ENCODE measurements at places on chromosomes 5 and 9.

DNA sequence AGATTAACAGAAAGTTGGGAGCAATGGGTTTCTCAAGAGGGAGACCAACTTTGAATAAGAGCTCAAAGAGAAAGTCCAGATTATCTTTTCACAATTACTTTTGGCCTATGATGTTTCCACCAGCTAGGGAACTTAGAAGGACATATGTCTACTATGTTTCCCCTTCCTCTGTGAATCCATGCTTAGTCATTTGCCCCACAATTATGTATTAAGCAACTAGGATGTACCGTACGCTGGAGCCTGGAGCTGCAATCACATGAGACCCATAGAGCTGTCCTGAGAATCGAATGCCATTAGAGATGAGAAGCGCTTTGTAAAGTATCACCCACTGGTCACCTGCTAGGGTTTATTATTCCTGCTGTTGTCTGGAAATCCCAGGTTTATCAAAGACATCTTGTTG is 78.8 kb downstream of the PDE6A start:
- DNase-seq = no peak

DNA sequence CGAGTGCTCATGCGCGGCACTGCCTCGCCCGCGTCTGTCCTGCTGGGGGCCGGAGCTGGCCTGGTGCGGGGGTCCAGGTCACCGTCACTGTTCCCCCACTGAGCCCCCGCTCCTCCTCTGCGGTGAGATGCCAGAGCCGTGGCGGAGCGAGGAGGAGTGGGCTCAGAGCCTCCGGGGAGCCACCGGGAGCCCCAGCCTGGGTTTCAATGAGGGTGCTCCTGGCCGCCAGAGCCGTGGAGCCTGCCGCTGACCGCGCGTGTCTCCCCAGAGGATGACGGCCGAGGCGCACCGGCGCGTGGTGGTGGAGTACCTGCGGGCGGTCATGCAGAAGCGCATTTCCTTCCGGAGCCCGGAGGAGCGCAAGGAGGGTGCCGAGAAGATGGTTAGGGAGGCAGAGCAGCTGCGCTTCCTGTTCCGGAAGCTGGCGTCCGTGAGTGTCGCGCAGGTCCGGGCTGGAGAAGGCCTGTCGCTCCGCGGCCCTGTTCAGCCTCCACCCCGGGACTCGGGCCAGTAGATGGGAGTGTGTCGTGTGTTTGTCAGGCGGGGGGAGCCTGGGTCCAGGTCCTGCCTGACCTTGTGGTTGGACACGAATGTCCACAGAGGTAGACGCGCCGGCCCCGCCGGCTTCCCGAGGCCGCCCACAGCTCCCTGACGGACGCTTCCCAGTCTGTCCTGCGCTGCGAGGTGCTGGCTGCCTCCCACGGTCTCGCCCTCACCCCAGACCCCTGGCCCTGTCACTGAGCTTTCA is 22.0 kb downstream of the EXOC3 start:
- DNase-seq = no peak

GRCh38 chr5:108869066-108869465 is 121.4 kb downstream of the FER start:
- DNase-seq = no peak

DNA sequence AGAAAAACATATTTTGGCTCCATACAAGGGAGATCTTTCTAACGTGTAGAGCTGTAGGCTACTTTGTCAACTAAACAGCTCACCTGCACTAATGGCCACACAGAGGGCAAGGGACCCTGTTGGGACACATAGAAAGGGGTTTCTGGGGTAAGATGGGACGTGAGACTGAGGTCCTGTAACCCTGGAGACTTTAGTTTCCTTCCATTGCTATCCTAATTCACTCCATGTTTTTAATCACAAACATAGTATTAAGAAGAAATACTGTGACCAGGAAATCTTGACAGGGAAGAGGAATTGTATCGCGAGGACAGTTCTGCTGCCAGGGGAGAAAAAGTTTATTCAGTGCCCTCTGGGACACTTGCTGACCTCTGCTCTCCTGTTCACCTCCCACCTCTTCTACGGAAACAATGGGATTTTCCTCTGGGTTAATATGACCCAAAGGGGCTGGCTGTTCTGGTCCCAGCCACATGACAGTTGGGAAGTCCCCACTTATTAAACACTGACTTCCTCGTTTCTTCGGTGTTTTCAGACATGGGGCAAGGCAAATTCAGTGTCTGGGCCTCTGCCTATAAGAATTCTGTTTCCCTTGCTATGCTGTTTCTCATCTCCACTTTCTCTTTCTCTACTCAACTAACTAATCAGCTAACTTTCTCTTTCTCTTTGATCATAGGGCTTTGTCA is 106.9 kb upstream of the SEMA6A start:
- no peak for DNase-seq

DNA sequence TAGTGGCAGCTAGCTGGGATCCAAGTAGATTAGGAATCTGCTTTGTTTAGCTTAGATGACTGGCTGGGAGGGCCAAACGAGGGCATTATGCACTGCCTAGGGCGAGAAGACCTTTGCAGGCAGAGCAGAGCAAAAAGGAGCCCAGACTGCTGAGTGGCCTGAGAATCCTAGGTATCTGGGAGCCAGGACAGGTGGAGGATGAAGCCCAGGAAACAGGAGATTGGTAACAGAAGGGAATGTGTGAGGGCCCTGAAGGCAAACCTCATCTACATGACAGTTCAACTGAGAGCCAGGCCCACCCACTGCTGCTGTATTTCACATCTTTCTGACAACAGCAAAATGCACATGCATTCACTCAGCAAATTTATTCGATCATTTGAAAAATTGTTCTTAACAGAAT is 192.3 kb downstream of the DTWD2 start:
- no peak for DNase-seq

DNA sequence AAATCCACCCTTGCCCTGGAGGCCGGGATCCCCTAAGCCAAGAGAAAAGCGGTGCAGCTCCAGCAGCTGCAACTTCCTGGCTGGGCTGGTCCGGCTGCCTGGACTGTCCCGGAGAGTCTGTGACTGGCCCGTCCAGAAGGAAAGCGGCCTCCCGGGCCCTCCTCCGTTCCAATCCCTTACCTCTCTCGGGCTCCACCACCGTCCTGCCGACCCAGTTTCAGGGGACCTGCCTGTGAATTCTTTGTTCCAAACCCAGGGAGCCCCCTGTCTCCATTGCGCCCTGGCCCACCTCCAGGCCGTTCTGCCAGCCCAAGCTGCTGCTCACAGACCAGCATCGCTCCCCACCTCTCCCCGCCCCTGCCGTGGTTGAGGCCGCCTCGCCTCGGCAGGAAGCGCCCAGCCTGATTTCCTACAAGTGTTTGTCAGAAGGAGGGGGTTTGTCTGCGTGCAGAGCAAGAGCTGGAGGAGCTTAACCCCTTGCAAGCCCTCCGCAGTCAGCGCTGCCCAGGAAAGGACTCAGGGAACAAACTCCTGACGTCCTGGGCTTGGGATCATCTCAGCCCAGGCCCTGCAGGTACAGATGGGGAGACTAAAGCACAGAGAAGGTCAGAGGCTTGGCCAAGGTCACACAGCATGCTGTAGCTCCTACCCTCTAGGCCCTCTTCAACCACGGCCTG is at the start of gene AKNA:
AKNA (minus strand) TSS at position 303 of the 677 bp plus-strand sequence. CDS start 6,649 bp downstream, outside the sequence.
- DNase-seq = no peak

DNA sequence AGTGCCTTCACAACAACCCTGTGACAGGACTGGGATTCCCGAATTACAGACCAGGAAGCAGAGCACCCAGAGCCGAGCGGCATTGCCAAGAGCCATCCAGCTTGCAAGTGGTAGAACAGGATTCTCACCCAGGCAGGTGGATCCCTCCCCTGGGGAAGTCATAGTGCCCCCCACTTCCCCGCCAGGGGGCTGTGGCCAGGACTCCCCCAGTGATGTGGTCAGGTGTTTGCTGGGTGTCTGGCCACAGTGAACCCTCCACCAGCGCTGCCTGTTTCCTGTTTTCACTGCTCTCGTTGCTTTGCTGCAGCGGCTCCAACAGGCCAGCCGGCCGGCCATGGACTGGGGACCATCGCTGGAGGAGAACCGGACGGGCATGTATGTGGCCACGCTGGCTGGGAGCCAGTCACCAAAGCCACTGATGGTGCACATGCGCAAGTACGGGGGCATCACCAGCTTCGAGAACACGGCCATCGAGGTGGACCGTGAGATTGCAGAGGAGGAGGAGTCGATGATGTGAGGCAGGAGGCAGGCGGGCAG is 19.3 kb downstream of the SLC6A7 start:
- no peak for DNase-seq

DNA sequence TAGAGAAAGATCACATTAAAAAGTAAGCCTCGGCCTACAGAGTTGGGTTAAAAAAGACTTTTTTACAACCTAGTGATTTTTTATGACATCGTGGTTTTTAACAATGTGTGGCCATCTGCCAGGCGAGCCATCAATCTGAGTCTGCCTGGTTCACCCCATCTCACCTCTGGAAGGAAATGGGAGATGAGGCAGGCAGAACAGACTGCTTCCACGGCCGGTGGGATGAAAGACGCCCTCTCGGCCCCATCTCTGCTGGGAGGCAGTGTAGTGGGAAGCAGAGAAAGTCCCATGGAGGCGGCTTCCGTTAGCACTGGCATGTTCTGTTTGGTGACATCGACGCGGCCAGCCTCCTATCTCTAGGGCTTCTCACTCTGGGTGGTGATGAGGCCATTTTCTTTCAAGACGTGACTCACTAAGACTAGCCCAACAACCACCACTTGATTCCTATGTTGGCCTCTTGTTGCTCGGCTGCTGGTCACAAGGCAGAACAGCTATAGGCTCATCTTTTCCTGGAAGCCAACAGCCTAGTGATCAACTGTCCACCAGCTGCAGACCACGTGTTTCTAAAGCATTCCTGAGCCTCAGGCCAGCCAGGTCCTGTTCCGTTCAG is 132.4 kb upstream of the OTULINL start:
- no peak for DNase-seq

DNA sequence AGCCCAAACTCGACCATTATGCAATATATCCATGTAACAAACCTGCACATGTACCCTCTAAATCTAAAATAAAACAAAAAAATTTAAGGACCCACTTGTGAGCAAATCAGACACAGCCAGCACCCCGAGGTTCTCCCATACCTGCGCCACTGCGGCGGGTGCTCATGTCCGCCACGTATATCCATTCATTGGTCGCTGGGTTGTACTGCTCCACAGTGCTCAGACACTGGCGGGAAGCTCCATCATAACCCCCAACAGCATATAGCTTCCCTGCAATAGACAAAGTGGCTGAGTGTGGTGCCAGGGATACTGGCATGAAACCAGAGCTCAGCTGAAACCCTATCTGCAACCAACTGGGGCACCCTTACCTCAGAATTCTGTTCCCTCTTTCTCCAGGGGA is 102.0 kb downstream of the KLHL3 start:
- no peak for DNase-seq

DNA sequence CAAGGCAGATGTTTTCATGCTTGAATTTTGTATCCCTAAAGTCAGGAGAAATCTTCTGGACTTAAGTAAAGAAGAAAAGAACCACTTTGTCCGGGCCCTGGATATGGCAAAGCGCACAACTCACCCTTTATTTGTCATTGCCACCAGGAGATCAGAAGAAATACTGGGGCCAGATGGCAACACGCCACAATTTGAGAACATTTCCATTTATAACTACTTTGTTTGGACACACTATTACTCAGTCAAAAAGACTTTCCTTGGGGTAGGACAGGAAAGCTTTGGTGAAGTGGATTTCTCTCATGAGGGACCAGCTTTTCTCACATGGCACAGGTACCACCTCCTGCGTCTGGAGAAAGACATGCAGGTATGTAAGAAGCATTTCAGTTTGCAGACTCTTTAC is 2.3 kb downstream of the TYRP1 start:
- DNase-seq = no peak

DNA sequence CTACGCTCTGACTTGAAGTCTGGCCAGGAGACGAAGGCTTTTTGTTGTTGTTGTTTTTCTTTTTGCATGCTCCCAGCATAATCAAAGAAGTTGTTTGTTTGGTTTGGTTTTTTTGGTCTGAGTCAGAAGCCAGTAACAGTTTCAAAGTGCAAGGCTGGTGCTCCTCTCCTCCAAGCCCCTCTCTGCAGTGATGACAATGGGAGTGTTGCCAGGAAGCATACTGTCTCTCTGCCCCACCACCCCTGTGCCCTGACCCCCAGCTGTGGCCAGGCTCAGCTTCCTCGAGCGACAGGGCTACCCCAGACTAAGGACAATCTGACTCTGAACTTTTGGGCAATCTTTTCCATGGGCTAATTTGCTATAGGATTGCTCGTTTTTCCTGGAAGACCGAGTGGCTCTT is 173.8 kb upstream of the PITX1 start:
- no peak for DNase-seq

GRCh38 chr9:16597136-16597535 is 273.3 kb downstream of the BNC2 start:
- DNase-seq = no peak

GRCh38 chr5:131640043-131640856 is 5.2 kb upstream of the RAPGEF6 start:
- DNase-seq = no peak
